Bronchial smooth muscle cell (primary cell): ENCODE measurements at places on chromosomes 7 and 10. TPM values are rescaled to one million over a fixed set of nuclear protein-coding genes. Genes with fewer than 3 reads are reported as not detected.

The SYPL1 gene
- total RNA-seq, result 24.6 and 35.8 TPM in 2 replicates

The GLI3 gene
- total RNA-seq, result 4.9 and 6.4 TPM in 2 replicates

The ABCB8 gene
- 17.8 and 20.8 TPM in 2 replicates for total RNA-seq

The SLC18A3 gene
- not detected in 2 replicates for total RNA-seq

The SPDYE8 gene
- total RNA-seq, result not detected in 2 replicates

The CBX3 gene
- 49.8 and 102 TPM in 2 replicates for total RNA-seq
